Fibroblast of skin of back (primary cell): ENCODE measurements at places on chromosomes 13 and 19.

DNA sequence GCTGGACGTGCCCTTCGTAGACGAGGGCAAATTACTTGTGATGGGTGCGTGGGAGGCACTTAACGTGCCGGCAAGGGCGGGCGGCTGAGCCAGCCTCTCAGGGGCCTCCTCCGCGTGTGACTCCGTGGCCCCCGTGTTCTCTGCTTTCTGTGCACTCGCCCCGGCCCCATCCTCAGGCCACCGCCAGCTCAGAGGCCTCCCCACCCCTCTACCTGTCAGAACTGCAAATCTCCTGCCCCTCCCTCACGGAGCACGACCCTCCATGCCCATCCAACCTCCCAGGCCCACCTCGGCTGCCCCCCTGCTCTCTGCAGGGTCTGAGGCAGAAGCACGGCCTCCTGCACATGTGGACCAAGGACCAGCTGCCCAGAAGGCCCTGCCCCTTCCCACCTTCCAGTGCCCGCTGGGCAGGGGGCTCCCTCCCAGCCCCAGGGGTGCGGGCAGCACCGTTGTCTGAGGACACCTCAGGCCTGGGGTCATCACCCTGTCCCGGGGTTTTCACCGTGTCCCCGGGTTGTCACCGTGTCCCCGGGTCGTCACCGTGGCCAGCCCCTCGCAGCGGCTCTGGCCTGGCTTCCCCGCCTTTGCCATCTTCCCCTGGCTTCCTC is 44.5 kb downstream of the TMEM255B start:
- no peak for DNase-seq

DNA sequence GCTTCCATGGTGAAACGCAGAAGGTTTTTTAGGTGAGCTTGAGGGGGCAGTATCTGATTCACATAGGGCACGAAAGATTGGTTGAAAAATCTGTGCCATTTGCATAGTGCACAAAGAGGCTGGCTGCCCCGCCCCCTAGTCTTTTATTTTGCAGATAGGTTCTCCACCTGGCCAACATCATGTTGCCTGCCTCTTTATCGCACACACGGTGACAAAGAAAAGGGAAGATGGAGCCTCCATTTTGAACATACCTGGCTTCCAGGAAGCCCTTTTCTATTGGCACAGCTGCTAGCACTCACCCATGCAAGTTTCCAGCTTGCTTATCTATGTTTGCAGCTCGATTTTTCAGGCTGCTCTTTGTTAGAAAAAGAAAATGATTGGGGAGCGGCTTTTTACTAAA is 316.2 kb upstream of the KLHL1 start:
- no peak for DNase-seq

DNA sequence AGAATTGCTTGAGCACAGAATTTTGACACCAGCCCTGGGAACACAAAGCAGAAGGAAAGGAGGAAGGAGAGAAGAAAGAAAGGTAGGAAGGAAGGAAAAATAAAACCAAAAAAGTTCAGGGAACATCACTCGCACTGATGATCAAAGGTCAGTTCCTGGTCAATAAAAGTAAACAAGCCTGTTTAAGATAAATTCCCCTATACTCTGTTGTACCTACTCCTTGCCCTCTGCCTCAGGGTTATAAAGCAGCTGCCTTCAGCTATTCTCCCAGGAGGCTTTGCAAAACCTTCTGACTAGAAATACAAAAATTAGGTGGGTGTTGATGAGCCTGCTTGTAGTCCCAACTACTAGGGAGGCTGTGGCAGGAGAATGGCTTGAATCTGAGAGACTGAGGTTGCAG is 14.9 kb upstream of the ZNF91 start:
- DNase-seq, result no peak

DNA sequence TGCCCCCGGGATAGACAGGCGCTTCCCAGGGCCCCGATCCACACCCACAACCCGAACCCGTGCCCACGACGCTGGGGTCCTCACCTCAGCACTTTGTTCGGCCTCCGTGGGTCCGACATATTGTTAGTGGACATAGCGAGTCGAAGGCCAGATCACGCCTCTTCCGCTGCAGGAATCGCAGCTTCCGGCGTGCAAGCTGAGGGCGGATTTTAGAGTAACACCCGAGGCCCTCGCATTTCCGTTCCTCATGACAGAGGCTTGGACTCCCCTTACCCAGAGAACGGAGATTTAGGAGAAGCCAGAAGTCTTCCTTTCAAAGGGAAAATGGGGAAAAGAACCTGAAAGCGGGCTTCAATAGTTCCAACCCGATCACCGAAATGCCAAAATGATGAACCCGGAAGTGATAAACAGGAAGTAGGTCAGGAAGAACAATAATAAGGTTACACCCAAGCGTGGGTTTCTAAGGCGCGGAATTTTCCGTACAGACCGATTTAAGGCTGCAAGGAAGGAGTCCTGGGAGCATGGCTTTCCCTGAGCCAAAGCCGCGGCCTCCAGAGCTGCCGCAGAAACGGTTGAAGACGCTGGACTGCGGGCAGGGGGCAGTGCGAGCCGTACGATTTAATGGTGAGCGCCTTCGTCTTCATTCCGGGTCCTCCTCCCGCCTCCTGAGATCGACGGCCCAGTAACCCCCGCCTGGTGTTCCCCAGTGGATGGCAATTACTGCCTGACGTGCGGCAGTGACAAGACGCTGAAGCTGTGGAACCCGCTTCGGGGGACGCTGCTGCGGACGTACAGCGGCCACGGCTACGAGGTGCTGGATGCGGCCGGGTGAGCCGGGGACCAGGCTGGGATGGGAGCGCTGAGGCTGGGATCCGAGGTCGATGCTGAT is 2.9 kb downstream of the WDR83 start:
- DNase-seq, result peak; percentile 80

- DNase-seq, result peak; percentile 29
Measured at GRCh38 chr13:80530191-80530590, 189.3 kb upstream of the SPRY2 start.

DNA sequence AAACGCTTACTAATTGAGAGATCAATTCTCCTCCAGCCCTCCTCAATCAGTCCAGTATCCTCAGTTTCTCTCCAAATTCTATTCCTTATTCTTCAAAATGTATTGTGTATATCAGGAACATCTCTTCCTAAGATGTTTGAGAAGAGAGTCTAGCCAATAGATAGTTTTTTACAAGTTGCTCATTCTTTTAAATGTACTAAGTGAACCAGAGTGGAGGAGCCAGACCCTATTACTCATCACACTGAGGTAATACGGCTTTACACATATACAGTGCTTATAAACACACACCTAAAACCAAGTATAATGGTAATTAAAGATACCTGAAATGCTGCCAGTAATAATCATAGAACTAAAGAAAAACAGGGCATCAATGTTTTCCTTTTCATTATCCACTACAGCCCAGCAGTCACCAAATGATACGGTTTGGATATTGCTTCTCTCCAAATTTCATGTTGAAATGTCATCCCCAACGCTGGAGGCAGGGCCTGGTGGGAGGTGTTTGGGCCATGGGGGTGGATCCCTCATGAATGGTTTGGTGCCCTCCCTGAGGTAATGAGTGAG is 45.2 kb upstream of the HMGB1 start:
- no peak for DNase-seq

GRCh38 chr13:65808061-65808460 is 1422.1 kb downstream of the PCDH9 start:
- peak; percentile 85 for DNase-seq

DNA sequence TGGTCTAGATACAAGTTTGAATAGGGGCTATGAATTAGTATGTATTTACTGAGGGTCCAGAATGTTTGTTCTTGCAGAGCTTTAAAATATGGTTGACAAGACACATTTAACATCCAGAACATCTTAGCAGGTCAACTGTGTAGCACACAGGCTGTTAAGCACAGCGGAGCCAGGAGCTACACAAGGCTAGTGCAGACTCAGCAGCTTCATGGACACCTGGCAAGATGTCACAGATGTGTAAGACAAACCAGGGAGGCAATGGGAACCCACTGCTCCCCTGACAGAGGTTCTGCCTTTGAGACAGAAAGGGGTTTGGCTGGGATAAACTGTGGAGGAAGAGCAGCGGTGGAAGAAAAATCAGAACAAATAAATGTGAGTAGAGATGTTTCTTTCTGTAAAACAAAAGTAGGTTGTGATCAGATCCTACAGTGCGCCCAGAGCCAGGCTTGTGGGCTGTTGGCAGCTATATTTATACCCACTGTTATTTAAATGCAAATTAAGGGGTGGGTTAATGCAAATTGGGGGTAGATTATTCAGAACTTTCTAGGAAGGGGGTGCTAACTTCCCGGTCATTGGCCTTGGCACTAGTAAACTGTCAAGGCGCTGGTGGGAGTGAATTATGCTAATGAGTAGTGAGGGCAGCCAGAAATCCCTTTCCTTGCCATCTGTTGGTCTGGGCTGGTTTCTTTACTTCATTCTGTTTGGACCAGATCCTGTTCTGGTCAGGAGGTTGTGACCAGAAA is 33.0 kb downstream of the MIPEP start:
- DNase-seq, result no peak

- DNase-seq, result peak; percentile 22
Measured at GRCh38 chr13:92179223-92179622, 780.8 kb downstream of the GPC5 start.
